ENCODE measurements at places on chromosomes 13 and 19.
A peak's percentile ranks its signal among the peaks of the same experiment; 100 is the strongest.

- DNase-seq, result no peak
- H3K4me3 ChIP-seq, result no peak overlapping the region
- H3K4me1 ChIP-seq, result no peaks in the 10 kb centered on the region
- no peaks in the 10 kb centered on the region for H3K36me3 ChIP-seq
Observed at GRCh38 chr13:104196611-104197010, 1130.4 kb upstream of the SLC10A2 start.

DNA sequence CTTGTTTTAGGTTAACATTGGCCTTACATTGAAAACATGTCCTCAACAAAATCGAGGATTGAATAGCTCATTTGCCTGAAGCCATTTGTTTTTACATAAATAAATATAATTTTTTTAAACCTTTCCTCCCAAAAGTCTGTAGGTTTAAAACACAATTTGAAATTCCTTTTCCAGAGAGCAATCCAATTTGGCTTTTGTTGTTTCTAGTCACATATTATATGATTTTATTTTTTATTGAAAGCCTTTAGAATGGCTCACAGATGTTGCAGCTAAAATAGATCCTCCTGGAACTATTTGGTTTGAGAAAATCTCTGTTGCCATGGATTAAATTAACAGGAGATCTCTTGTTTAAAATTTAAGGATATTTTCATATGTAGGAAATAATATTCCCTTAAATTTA is 512.6 kb downstream of the KLF5 start:
- no peaks in the 10 kb centered on the region for H3K4me1 ChIP-seq
- no peak overlapping the region for H3K27ac ChIP-seq
- H3K27me3 ChIP-seq, result no peaks in the 10 kb centered on the region
- H3K36me3 ChIP-seq, result no peaks in the 10 kb centered on the region
- DNase-seq, result no peak

DNA sequence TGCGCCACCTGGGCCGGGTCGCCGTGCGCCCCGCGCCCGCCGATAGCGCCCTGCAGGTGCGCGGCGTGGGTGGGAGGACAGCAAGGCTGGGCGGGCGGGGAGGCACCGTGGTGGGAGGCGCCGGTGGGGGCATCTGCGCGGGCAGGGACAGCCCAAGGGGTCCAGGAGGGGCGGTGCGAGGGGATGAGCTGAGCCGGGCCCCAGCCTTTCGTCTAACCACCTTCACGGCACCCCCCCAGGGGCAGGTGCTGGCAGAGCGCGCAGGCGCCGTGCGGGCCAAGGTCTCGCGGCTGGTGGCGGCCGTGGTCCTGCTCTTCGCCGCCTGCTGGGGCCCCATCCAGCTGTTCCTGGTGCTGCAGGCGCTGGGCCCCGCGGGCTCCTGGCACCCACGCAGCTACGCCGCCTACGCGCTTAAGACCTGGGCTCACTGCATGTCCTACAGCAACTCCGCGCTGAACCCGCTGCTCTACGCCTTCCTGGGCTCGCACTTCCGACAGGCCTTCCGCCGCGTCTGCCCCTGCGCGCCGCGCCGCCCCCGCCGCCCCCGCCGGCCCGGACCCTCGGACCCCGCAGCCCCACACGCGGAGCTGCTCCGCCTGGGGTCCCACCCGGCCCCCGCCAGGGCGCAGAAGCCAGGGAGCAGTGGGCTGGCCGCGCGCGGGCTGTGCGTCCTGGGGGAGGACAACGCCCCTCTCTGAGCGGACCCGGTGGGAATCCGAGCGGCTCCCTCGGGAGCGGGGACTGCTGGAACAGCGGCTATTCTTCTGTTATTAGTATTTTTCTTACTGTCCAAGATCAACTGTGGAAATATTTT is 3.1 kb downstream of the KISS1R start:
- H3K36me3 ChIP-seq, result no peaks in the 10 kb centered on the region
- no peak for DNase-seq
- H3K4me3 ChIP-seq, result no peak overlapping the region
- no peak overlapping the region for H3K27ac ChIP-seq
- peaks cover 44% of the 10 kb centered on the region for H3K4me1 ChIP-seq

DNA sequence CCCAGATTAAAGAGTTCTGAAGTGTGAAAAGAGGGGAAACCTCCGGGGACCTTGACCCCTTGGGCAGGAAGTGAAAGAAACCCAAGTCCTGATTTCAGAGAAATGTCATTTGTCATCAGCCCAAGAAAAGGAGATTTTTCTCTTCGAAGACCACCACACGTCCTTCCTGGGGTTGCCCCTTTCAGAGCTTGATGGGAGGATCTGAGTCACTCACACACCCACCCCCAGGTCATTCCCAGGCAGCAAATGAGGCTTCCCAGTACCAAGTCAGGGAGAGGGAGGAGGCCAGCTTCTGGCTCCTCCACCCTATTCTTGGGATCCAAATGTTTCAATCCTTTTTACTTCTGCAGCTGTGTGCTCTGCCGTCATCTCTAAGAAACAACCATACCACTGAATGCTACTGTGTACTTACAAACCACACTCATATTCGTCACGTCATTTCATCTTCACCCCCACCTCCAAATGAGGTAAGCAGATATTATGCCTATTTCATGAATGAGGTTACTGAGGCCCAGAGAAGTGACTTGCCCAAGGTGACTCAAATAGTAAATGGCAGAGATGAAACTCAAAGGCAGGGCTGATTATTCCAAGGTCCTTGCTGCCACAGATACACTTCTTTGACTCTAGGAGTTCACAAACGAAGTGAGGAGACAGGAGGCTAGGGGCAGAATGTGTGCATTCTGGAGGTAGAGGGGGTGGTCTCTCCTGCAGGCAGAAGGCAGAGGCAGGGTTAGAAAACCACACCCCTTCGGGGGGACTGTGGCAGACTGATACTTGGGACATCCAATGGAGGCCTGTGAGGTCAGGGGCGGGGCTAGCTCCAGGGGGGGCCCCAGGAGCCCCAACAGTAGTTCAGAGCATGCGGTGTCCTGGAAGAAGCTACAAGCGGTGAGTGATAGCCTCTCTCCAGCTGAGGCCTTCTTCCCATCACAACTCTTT is 5.0 kb upstream of the KMT2B start:
- DNase-seq, result no peak
- no peaks in the 10 kb centered on the region for H3K27me3 ChIP-seq
- H3K4me3 ChIP-seq, result no peak overlapping the region
- no peak overlapping the region for H3K27ac ChIP-seq

- no peak overlapping the region for H3K27ac ChIP-seq
- H3K27me3 ChIP-seq, result no peaks in the 10 kb centered on the region
- no peaks in the 10 kb centered on the region for H3K4me1 ChIP-seq
Observed at GRCh38 chr13:78618411-78618810, 15.1 kb upstream of the POU4F1 start.

GRCh38 chr13:80945328-80945727 is 604.4 kb upstream of the SPRY2 start:
- H3K4me3 ChIP-seq, result no peak overlapping the region
- no peaks in the 10 kb centered on the region for H3K4me1 ChIP-seq
- H3K27me3 ChIP-seq, result no peaks in the 10 kb centered on the region
- H3K36me3 ChIP-seq, result no peaks in the 10 kb centered on the region
- no peak for DNase-seq

GRCh38 chr13:90416519-90416918 is 931.0 kb upstream of the MIR17HG start:
- peak overlapping the region; percentile 45 for H3K27ac ChIP-seq
- H3K36me3 ChIP-seq, result no peaks in the 10 kb centered on the region
- no peak overlapping the region for H3K4me3 ChIP-seq

DNA sequence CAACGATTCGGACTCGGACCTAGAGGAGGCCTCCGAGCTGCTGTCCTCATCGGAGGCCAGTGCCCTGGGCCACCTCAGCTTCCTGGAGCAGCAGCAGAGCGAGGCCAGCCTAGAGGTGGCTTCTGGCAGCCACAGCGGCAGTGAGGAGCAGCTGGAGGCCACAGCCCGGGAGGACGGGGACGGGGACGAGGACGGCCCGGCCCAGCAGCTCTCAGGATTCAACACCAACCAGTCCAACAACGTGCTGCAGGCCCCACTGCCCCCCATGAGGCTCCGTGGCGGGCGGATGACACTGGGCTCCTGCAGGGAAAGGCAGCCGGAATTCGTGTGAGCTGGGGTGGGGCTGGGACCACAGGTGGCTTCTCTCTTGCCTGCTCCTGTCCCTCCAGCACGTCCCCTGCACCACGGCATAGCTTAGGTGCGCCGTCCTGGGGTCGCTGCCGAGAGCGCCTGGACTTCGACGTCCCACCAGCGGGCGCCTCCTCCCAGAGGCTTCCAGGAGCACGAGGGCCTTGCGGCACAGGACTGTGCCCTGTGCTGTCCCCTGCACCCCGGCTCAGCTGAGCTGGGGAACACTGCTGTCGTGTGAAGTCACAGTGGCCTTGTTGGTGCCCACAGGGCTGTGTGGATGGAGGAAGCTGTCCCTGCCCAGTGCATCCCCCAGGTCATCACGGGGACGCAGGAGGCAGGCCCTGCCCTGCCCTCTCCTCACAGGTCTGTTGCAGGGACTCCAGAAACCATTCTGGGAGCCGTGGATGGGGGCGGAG is 9.3 kb downstream of the POLR2E start:
- H3K4me1 ChIP-seq, result no peaks in the 10 kb centered on the region
- H3K4me3 ChIP-seq, result no peak overlapping the region
- no peak overlapping the region for H3K27ac ChIP-seq
- no peaks in the 10 kb centered on the region for H3K27me3 ChIP-seq

- peak overlapping the region; percentile 47 for H3K27ac ChIP-seq
- H3K27me3 ChIP-seq, result no peaks in the 10 kb centered on the region
- no peak overlapping the region for H3K4me3 ChIP-seq
- no peaks in the 10 kb centered on the region for H3K36me3 ChIP-seq
Observed at GRCh38 chr13:30792285-30793000, 57.1 kb downstream of the ALOX5AP start.

DNA sequence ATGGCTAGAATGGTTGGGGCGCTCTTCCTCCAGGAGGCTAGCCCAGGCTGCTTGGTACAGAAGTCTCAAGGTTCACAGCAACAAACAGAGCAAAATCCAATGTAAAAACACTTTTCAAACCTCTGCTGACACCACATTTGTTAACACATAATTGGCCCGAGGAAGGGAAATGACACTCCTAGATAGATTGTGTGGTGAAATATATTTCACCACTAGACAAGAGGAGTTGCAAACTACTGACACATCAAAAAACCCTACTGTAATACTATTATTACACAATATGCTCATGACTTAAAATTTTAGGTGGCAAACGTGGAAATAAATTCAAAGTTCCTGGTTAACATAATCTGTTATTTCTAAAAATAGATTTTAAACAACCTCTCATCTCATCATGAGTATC is 643.6 kb downstream of the PCDH9 start:
- no peak overlapping the region for H3K27ac ChIP-seq
- H3K27me3 ChIP-seq, result no peaks in the 10 kb centered on the region
- H3K36me3 ChIP-seq, result no peaks in the 10 kb centered on the region
- no peak for DNase-seq
- H3K4me3 ChIP-seq, result no peak overlapping the region

Data from thyroid gland (tissue), 4 donors.